ENCODE measurements at places on chromosomes 2 and 18.

DNA sequence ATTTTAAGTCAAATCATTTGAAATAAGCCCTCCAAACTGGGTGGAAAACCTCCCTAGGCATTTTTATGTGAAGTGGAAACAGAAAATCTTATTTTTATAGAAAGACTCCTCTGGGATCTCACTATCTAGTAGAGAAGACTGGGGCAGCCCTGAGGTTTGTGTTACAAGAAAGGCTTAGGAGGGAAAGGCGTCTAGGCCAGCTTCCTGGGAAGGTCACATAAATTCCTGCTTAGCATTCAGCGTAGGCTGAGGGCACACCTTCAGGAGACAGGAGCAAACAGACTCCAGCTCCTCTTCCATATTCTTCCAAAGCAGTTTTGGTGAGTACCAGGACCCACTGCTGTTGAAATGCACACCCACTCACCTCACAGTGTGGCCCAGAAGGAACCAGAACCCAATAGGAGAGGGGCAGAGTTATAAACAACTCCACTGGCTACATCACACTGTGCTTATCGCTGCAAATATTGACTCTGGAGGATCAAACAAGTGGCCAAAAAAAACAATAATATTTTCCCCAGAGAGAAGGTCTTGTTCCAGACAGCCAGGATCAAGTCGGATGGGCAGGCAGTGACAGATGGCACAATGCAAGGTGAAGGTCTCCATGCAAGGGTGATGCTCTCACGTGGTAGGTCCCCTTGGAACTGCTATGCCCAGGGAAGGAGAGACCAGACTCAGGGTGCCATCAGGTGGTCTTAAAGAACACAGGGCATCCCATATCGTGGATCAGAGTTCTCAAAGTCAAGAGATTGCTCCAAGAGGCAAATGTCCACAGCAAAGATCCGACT lies 17.7 kb upstream of the IGFBP2 start:
- no peak for DNase-seq

GRCh38 chr2:8922431-8922830 lies 81.1 kb downstream of the MBOAT2 start:
- DNase-seq: no peak

- DNase-seq: no peak
These were observed 29.1 kb downstream of the SP140L start for GRCh38 chr2:230356084-230356483.

DNA sequence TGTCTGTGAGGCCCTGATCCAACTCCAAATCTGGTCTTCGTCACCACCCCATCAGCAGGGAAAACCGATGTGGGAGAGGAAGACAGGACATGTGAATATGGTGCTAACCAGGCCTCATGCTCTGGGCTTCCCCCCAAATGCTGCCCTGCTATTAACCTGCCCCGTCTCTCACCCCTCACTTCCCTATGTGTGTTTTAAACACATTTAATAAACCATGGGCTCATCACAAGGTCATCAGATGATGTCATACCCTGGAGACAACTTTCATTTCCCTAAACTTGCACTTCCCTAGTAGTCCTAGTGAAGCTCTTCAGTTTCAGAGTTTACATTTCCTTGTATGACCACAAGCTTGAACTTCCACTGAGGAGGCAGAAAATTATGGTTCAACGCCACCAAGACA lies 49.9 kb downstream of the CD8B2 start:
- no peak for DNase-seq

DNA sequence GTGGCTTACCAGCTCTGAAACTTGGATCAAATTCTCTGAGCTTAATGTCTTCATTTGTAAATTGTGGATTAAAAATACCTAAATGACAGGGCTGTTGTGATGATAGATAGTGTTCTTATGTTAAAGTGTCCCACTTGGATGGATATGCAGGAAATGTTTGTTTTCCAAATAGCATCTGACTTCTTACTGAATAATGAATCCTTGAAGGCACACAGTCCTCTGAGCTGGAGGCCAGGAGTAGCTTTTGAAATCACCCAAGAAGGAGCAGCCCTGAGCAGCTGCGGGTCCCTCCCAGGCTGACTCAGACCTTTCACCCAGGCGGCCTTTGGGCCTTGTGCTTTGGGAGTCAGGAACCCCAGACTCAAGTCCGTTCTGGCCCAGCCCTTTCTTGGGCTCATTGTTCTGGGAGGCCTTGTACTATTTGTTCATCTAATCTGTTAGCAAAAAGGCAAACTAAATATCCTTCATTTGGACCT lies 173.0 kb upstream of the GATA6 start:
- DNase-seq: no peak

GRCh38 chr2:1808981-1809422 lies 64.7 kb upstream of the PXDN start:
- no peak for DNase-seq

- DNase-seq: peak; percentile 16
These were observed 84.9 kb downstream of the CMPK2 start for GRCh38 chr2:6780765-6781274.

GRCh38 chr2:206846981-206847834 lies 81.8 kb downstream of the FASTKD2 start:
- DNase-seq: no peak

GRCh38 chr2:163731735-163732134 lies 4.1 kb downstream of the FIGN start:
- DNase-seq: no peak

DNA sequence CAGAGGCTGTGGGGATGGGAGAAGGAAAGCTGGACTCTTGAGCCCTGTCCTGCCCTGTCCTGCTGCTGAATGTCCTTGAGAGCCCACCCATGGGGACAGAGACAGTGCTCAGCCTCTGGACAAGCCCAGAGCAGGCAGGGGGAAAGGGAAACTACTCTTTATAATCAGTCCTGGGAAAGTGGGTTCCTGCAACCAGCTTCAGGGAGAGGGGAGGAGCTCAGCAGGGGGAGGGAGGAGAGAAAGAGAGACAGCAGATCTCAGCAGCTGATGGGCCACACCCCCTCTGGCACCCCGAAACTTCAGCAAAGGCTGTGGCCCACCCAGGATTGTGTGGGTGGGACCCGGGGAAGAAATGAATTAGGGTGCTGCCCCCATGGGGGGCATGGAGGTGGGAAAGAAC lies 11.6 kb downstream of the ECEL1 start:
- no peak for DNase-seq

DNA sequence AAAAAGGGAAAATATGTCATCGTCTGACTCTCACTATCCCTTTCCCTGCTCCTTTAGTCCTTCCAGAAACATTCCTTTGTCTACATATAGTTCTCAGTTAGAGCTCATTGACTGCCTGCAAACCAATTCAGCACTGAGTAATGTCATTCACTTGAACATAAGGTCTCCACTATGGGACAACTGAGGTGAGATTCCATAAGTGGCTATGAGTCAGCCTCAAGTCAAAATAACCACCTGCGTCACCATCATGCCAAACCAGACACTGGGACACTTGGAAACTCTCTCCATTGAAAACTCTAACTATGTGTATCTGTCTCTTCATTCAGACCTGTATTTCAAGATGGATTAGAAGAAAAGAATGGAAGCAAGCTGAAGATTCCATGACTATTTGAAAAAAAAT lies 878.0 kb upstream of the PIK3C3 start:
- no peak for DNase-seq

DNA sequence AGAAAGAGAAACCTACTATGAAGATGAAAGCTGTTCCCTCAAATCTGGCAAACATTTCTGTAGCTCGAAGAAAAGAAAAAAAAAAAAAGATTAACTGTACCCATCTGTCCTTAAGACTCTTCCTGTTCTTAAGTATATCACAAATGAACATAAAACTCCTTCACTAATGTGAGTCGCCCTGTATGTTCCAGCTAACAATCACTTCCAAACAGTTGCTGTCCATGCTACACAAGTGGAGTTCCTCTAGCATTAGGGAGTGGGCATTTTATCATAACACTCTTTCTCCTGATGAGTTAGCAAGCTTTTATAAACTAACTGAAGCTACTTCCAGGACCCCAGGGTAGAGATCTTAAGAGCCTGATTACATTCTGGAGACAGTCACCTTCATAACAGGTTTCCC lies 5.8 kb downstream of the CUL3 start:
- DNase-seq: no peak

DNA sequence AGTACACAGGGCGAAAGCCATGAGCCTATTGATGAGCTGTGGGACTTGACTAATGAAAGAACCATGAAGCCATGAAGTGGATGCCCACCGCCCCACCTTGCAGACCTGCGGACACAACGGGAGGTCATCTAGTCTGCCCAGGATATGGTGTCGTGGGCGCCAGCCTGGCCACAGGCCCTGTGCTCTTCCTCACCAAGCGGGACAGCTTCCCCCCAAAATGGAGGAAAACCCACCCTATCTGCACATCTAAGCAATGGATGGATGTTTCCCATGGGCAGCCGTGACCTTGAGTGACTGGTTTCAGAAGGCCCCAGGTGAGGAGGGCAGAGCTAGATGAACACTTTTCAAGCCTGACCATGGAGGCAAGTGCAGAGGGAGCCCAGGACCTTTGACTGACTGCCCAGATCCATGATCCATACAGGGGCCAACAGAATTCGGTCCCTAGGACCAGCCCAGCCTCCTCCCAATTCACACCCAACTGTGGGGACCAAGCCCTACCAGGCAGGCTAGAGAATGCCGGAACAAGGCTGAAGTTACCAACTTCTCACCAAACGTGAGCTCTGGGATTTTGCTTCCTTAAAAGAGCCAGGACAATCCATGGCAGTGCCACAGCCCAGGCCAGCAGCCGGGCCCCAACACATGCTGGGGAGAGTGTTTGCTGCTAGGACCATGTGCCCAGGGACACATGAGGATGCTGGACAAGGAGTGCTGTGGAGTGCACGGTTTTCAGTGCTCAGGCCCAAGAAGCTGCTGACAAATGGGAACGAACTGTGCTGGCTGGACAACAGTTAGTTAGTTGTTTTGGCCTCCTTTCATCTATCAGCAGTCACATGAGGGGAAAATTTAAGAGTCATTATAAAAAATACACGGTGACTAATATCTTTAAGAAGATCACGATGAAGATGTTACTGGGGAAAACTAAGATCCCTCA lies 249.4 kb downstream of the HDAC4 start:
- DNase-seq: no peak

- DNase-seq: no peak
These were observed 183.5 kb downstream of the CBLN2 start for GRCh38 chr18:72360634-72361033.

- no peak for DNase-seq
These were observed 16.0 kb upstream of the ATP8B1 start for GRCh38 chr18:57819119-57819518.

DNA sequence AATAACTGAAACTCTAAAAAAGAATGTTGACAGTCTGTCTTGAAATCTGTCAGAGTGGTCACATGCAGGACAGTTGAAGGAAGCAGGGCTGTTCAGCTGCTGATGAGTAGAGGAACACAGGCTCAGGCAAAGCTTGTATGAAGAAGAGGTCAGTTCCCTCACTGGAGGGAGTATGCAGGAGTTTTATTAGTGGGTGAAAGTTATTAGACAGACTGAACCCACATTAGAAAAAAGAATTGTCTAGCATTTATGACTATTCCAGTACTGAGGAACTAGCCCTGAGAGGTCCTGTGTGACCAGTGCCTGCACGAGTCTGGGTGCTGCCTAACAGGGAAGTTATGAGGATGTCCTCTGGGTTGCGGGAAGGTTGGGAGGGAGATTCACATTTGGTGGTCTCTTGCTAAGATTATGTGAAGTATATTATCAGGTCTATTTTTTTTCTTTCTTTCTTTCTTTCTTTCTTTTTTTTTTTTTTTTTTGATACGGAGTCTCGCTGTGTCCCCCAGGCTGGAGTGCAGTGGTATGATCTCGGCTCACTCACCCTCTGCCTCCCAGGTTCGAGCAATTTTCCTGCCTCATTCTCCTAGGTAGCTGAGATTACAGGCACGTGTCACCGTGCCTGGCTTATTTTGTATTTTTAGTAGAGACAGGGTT lies 9.6 kb downstream of the TET3 start:
- DNase-seq: no peak

DNA sequence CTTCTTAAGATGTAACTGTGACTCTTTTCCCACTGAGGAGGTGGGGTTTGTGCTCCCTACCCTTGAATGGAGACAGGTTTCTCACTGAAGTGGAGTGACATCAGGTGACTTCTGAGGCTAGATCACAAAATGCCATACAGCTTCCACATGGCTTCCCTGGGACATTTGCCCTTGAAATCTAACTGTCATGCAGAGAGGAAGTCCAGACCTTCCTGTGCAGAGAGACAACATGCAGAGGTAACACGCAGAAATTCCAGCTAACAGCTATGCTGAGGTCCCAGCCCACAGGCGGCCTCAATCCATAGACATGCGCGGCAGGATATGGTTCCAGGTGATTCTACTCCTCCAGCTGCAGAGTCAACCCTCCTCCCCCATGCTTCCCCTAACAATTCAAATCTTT lies 119.0 kb downstream of the TRIB2 start:
- no peak for DNase-seq

DNA sequence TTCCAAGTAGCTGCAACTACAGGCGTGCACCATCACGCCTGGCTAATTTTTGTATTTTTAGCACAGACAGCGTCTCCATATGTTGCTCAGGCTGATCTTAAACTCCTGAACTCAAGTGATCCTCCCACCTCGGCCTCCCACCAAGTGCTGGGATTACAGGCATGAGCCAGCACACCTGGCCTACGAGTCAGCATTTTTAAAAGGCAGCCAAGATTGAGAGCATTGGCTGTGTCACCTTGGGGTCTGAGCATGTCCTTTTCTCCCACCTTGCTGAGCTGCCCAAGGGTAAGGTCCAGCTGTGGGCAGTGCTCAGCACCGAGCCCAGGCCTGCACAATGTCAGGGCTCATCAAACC lies 142.8 kb upstream of the LMAN1 start:
- DNase-seq: no peak

- DNase-seq: no peak
These were observed 48.7 kb downstream of the ACYP2 start for GRCh38 chr2:54164106-54164505.

DNA sequence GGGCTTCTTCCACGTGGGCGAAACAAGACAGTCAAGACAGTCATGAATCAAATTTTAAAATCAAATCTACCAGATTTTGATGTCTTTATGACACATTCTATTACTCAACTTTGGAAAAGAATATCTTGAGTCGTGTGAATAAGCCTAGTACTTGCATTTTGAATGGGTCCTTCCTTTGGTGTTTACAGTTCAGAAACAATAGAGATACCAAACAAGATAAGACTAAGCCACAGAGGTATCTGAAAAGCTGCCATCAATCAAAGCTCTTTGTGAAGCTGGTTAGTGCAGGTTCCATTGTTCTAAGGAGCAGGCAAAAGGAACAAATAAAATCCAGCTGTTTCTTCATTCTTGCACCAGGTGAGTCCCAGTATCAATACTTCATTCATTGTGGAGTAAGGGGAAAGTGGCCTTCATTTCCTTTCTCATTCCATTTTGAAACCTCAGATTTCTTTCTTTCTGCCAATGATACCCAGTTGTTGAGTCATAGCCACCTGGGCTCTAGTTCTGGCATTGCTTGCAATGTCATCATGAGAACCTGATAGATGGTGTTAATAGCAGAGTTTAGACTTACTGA lies 151.7 kb upstream of the L3MBTL4 start:
- peak; percentile 89 for DNase-seq

Measured in urothelium cell line (cell line).